ENCODE measurements at places on chromosomes 7 and 10. TPM values are rescaled to one million over a fixed set of nuclear protein-coding genes. Genes with fewer than 3 reads are reported as not detected.

URGCP gene
- 33.1 TPM for polyA plus RNA-seq

ASB15 gene
- 20.3 TPM for polyA plus RNA-seq

PTPN20 gene
- polyA plus RNA-seq: 9.1 TPM

SUN3 gene
- polyA plus RNA-seq: not detected

WDR11 gene
- polyA plus RNA-seq: 29.3 TPM

LRRC18 gene
- polyA plus RNA-seq: not detected

OPN4 gene
- polyA plus RNA-seq: 0.29 TPM

- no peaks in the 10 kb centered on the region for H3K36me3 ChIP-seq
- no peaks in the 10 kb centered on the region for H3K27me3 ChIP-seq
- peak; percentile 65 for DNase-seq
- H3K4me3 ChIP-seq: peak overlapping the region; percentile 72
These were observed 134.3 kb upstream of the TNRC18 start for GRCh38 chr7:5557920-5558401.

- no peaks in the 10 kb centered on the region for H3K36me3 ChIP-seq
- no peak overlapping the region for H3K4me3 ChIP-seq
- no peak overlapping the region for H3K27ac ChIP-seq
- H3K27me3 ChIP-seq: no peaks in the 10 kb centered on the region
These were observed 484.3 kb upstream of the SEMA3A start for GRCh38 chr7:84678841-84679240.

DNA sequence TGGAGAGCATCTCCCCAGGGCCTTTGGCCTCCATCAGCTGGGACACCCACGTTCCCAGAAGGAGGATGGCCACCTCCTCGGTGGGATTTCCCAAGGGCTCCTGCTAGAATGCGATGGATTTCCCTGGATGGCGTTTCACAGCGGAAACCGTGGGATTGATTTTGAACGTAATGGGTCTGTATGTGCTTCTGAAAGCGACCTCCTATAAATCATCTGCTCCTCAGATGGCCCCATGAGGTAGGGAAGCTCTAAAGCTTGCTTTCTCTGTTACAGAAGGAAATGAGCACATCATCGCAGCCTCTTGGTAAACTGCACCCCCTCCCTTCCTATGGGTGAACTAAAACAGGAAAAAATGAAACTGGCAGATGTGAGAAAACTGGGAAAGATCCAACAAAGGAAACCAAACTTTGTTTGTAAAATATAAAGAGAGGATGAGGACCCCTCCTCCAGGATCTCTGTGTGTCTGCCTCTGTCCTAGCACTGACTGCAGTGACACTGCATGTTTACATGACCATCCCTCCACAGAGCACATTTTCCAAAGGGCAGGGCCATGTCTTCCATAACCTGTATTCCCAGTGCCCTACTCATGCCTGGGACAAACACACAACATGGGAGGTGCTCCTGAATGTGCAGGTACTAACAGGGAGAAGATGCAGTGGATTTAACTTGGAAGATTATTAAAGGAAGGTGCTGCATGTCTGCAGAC lies 57.6 kb downstream of the LYZL1 start:
- H3K36me3 ChIP-seq: no peaks in the 10 kb centered on the region
- no peaks in the 10 kb centered on the region for H3K4me1 ChIP-seq
- no peaks in the 10 kb centered on the region for H3K27me3 ChIP-seq
- no peak overlapping the region for H3K4me3 ChIP-seq
- no peak for DNase-seq

DNA sequence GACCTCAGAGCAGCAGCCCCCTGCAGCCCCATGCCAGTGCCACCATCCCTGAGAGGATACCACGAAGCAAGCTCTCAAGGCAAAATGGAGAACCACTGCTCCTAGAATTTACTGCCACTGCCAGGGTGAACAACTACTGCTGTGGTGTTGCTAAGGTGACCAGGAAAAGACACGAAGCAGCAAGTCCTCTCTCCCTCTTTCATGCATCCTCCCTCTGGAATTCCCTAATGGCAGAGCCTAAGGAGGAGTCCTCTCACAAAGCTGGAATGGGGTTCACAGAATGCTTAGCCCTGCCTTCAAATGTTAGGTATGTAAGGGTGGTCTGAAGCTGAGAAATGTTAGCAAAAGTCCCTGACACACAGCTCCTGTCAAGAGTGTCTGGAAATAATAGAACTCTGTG lies 35.8 kb upstream of the NPSR1 start:
- no peak overlapping the region for H3K27ac ChIP-seq
- no peaks in the 10 kb centered on the region for H3K27me3 ChIP-seq
- no peak overlapping the region for H3K4me3 ChIP-seq
- H3K36me3 ChIP-seq: no peaks in the 10 kb centered on the region
- no peak for DNase-seq

GRCh38 chr10:98602224-98602623 lies 155.5 kb upstream of the HPS1 start:
- no peak for DNase-seq
- no peak overlapping the region for H3K27ac ChIP-seq
- H3K4me1 ChIP-seq: no peaks in the 10 kb centered on the region
- no peaks in the 10 kb centered on the region for H3K36me3 ChIP-seq
- peaks cover 2% of the 10 kb centered on the region for H3K27me3 ChIP-seq

DNA sequence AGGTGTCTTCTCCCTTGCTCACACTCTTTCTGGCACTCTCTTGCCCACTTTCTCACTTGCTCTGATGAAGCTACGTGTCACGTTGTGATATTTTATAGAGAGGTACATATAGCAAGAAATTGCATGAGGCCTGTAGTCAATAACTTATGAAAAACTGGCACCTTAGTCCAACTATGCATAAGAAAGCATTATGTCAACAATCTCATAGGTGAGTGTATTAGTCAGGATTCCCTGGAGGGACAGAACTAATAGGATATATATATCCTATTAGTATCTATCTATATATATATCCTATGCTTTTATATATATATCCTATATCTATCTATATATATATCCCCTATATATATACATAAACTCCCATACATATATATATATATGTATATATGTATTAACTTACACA lies 18.8 kb upstream of the MDFIC start:
- H3K27ac ChIP-seq: no peak overlapping the region
- H3K4me1 ChIP-seq: no peaks in the 10 kb centered on the region
- H3K27me3 ChIP-seq: no peaks in the 10 kb centered on the region
- H3K36me3 ChIP-seq: no peaks in the 10 kb centered on the region
